Hepatocyte (in vitro differentiated cells): ENCODE measurements at places on chromosomes 1 and 21. TPM values are rescaled to one million over a fixed set of nuclear protein-coding genes. Genes with fewer than 3 reads are reported as not detected.

- H3K27me3 ChIP-seq, result no peaks in the 10 kb centered on the region
- no peak overlapping the region for H3K4me3 ChIP-seq
- H3K36me3 ChIP-seq, result no peaks in the 10 kb centered on the region
- H3K27ac ChIP-seq, result no peak overlapping the region
- DNase-seq, result no peak
Measured at GRCh38 chr1:245500546-245500945, 345.8 kb downstream of the KIF26B start.

DNA sequence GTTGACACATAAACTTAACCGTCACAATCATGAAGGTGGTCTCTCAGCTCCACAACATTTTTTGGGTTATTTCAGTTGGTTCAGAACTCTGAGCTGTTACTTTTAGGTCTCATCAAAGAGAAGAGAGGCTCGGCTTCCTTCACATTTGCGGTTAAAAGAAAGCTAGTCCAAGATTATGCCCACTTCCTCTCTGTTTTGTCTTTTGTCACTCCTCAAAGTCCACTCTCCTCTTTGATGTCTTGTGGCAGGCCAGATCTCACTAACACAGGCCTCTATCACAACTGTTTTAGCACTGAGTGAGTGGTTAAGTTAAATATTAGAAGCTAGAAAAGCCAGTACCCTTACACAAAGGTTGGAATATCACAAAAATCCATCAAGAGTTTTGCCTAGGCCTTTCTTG, 195.7 kb downstream of the FCRL5 start:
- no peak for DNase-seq
- H3K27me3 ChIP-seq, result no peaks in the 10 kb centered on the region
- H3K4me3 ChIP-seq, result no peak overlapping the region
- H3K27ac ChIP-seq, result no peak overlapping the region
- no peaks in the 10 kb centered on the region for H3K36me3 ChIP-seq

DNA sequence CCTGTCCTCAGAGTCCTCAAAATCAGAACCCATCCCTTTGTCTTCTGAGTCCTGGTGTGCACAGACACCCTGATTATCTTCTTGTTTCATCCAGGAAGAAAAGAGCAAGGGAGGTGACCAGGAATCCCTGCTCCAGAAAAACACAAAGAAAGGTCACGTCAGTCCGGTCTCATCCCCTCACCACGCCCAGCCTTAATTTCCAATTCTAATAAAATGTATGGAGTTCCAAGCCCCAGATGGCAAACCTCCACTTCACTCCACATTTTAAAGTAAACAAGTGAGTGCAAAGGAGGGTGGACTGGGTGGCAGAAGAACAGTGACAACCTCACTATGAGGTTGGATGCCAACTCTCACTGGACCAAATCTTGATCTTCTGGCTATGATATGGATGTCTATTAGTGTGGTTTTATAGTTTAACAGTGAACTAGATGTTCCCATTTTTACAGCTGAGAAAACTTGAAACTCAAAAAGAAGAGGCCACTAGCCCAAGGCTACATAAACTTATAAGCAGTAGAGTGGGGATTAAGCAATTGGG, 22.0 kb downstream of the ZNF697 start:
- H3K27ac ChIP-seq, result no peak overlapping the region
- H3K4me3 ChIP-seq, result no peak overlapping the region
- H3K27me3 ChIP-seq, result no peaks in the 10 kb centered on the region
- H3K36me3 ChIP-seq, result no peaks in the 10 kb centered on the region
- H3K4me1 ChIP-seq, result no peaks in the 10 kb centered on the region

DNA sequence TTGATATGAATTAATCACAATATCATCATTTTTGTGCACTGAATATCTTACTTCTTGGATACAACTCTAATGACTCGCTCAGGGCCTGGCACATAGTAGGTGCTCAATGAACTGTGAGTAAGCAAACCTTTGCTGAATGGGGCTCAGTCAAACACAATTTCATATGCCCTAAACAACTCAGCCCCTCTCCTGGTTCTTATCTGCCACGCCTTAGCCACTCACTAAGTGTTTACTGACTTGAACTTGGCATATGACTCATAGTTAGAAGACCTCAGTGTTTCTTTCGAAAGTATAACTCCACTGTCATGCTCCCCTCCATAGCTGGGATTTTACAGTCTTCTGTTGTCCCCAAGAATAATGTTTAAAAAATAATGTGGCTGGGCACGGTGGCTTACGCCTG, 4.8 kb upstream of the IFNLR1 start:
- H3K27me3 ChIP-seq, result no peaks in the 10 kb centered on the region
- peak overlapping the region; percentile 86 for H3K27ac ChIP-seq
- H3K4me3 ChIP-seq, result no peak overlapping the region
- H3K4me1 ChIP-seq, result peaks cover 7% of the 10 kb centered on the region
- H3K36me3 ChIP-seq, result no peaks in the 10 kb centered on the region

DNA sequence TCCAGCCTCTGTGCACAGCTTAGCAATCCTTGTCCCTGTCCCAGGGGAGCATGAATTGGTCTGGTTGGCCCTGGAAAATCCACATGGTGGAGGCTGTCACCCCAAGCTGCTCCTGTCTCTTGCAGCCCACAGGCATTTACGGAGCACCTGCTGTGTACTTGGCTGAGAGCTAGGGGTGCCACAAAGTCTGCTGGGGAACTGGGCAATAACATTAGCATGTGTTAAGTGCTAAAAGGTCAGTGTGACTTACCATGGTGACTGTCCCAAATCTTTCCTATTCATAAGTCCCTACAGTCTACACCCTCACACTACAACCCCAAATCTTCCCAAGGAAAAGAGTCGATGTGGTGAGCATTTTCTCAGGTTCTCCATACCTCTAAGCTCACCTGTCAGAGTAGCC, 53.6 kb upstream of the ARTN start:
- H3K27ac ChIP-seq, result no peak overlapping the region
- H3K4me1 ChIP-seq, result no peaks in the 10 kb centered on the region
- H3K27me3 ChIP-seq, result no peaks in the 10 kb centered on the region

- H3K27me3 ChIP-seq, result no peaks in the 10 kb centered on the region
- H3K27ac ChIP-seq, result no peak overlapping the region
- no peak overlapping the region for H3K4me3 ChIP-seq
- no peaks in the 10 kb centered on the region for H3K4me1 ChIP-seq
- no peak for DNase-seq
Measured at GRCh38 chr1:86387916-86388627, 8.1 kb downstream of the ODF2L start.

GRCh38 chr1:116397728-116398127, 24.7 kb downstream of the ATP1A1 start:
- H3K4me3 ChIP-seq, result no peak overlapping the region
- peaks cover 12% of the 10 kb centered on the region for H3K36me3 ChIP-seq
- no peak for DNase-seq
- no peak overlapping the region for H3K27ac ChIP-seq

- no peak overlapping the region for H3K4me3 ChIP-seq
- no peaks in the 10 kb centered on the region for H3K36me3 ChIP-seq
- H3K4me1 ChIP-seq, result no peaks in the 10 kb centered on the region
- H3K27ac ChIP-seq, result no peak overlapping the region
- no peaks in the 10 kb centered on the region for H3K27me3 ChIP-seq
- no peak for DNase-seq
Measured at GRCh38 chr1:96808191-96808590, 86.6 kb downstream of the PTBP2 start.

DNA sequence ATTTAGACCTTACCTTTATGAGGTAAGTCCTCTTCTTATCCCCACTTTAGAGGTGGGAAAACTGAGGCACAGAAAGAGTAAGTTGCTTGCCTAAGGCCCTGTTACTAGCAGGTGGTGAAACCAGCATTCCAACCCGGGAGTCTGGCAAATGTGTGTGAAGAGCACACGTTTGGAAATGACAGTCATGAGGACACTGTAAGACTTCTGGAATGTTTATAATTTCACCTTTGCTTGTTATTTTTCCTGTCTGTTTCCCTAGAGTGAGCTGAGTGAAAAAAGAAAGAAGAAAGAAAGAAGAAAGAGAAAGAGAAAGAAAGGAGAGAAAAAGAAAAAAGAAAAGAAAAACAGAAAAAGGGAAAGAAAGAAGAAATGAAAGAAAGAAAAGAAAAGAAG, 21.2 kb upstream of the LGALS8 start:
- no peak overlapping the region for H3K4me3 ChIP-seq
- no peaks in the 10 kb centered on the region for H3K36me3 ChIP-seq
- H3K27ac ChIP-seq, result peak overlapping the region; percentile 83

- H3K27ac ChIP-seq, result peak overlapping the region; percentile 79
- H3K36me3 ChIP-seq, result peaks cover 9% of the 10 kb centered on the region
- peaks cover 17% of the 10 kb centered on the region for H3K4me1 ChIP-seq
- DNase-seq, result no peak
- H3K27me3 ChIP-seq, result no peaks in the 10 kb centered on the region
Measured at GRCh38 chr1:28510970-28511440, 5.2 kb downstream of the RCC1 start.

DNA sequence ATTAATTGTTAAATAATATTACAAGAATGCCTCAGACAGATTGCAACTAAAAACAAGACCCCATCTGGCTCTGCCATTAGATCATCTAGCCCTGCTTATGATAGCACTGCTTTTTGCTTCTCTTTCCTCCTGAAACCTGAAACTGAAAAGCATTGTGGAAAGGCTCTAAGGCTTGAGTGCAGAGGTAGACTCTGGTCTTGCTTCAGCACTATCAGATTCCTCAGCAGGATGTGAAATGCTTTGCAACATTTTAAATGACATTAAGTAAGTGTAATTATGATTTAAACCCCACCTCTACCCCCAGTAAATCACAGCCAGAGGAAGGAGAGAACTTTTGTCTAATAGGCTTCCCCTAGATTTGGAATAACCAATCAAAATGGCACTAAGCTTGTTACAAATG, 32.9 kb downstream of the PHC2 start:
- no peaks in the 10 kb centered on the region for H3K36me3 ChIP-seq
- H3K27me3 ChIP-seq, result no peaks in the 10 kb centered on the region
- no peak overlapping the region for H3K4me3 ChIP-seq
- DNase-seq, result no peak
- no peaks in the 10 kb centered on the region for H3K4me1 ChIP-seq
- no peak overlapping the region for H3K27ac ChIP-seq

DNA sequence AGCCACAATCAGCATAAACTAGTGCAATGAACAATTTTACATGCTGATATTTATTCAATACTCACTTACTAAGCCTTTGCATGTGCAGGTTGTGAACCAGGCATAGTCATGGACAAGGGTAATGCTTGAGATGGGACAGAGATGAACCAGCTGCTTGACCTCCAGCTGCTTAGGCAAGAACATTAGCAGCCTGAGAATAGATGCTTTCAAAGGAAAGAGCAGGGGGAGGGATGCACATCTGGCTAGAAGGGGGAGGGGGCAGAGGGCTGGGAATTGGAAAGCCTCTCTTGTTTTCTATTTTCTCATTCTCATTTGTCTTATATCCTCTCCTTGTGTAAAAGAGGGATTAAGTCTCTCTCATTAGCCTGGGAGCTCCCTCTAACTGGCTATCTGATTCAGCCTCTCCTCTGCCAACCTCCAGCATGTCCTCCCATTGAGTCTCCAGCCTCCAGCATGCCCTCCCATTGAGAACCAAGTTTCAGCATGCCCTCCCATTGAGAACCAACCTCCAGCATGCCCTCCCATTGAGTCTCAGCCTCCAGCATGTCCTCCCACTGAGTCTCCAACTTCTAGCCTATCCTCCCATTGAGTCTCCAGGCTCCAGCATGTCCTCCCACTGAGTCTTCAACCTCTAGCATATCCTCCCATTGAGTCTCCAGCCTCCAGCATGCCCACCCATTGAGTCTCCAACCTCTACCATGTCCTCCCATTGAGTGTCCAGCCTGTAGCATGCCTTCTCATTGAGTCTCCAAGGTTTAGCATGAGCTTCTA, 38.4 kb upstream of the TRABD2B start:
- no peaks in the 10 kb centered on the region for H3K36me3 ChIP-seq
- no peak overlapping the region for H3K27ac ChIP-seq
- H3K4me3 ChIP-seq, result no peak overlapping the region
- H3K27me3 ChIP-seq, result no peaks in the 10 kb centered on the region
- peaks cover 4% of the 10 kb centered on the region for H3K4me1 ChIP-seq

GRCh38 chr1:24503059-24503751, 569 bp downstream of the RCAN3 start:
- no peaks in the 10 kb centered on the region for H3K4me1 ChIP-seq
- H3K36me3 ChIP-seq, result no peaks in the 10 kb centered on the region
- peak; percentile 25 for DNase-seq
- peak overlapping the region; percentile 46 for H3K4me3 ChIP-seq

RPE65 gene
- total RNA-seq, result 0.32 and 0.70 TPM in 2 replicates

CLIC6 gene
- total RNA-seq, result 12.4 and 16.7 TPM in 2 replicates

KANK4 gene
- total RNA-seq, result 5.5 and 6.0 TPM in 2 replicates

ARF1 gene
- total RNA-seq, result 249 and 250 TPM in 2 replicates
